Activated CD4-positive, CD25-positive, alpha-beta regulatory T cell treated with anti-CD3 and anti-CD28 coated beads, Interleukin-2, amount 50 U/mL, for 72 hours (primary cell): ENCODE measurements at places on chromosomes 6 and 20.

- no peak for DNase-seq
Measured at GRCh38 chr6:40425192-40425919, 161.8 kb downstream of the LRFN2 start.

DNA sequence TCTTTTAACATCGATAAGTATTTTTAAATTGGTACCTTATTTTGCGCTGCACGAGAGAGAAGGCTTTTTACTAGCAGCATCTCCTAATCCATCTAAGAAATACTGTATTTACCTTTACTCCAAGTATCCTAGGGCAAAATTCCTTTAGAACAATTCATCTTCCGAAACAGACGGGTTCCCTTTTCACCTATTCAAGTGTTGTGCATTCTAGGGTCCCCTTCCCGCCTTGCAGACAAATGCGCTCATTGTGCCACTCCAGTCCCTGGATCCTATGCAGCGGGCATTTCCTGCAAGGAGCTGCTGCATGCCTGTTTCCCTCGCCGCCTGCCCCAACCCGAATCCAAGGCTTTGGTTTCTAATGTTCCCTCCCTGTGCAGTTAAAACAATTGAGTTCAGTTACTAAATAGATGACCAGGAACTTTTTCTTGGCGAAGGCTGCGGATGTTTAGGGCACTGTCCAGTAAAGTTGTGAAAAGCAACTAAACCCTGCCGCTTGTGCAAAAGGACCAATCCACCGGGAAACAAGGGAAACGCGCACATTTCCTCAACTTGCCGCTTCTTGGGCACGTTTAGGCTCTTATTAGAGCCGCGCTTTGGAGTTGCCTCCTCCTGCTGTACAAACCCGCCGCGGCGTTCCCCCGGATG is 556 bp upstream of the SCAF8 start:
- no peak for DNase-seq

DNA sequence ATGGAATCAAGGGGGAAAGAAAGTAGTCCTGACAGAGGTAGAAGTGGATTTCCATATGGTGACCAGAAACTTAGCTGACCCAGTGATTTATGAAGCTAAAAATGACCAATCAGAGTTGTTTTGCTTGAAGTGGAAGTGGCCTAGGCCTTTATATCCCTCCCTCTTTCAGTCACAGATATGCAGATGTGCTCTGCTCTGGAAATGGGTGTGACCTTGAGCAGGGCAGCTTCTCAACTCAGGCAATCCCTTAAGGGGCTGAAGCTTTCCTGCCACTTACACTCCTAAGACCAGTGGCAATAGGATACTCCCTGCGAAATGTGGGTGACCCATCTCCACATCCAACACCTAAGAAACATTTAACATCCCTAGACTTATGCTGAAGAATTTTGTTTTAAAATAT is 256.6 kb downstream of the EYS start:
- DNase-seq = no peak

DNA sequence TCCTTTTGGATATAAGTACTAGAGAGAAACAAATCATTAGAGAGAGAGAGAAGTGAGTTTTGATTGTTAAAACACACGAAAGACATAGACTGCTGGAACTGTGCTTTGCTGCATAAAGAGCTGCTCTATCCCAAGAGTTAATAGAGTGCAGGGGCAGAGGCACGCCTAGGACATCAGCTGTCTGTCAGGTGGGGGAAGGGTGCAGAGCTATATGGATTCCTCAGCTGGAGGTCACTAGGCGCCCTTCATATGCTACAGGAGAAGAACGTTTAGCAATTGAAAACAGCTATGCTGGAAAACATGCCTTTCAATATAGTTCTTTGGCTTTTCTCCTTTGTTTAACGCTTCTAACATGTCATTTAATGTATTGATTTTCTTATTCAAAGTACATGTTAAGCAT is 169.0 kb upstream of the MCHR2 start:
- no peak for DNase-seq

- DNase-seq = no peak
Measured at GRCh38 chr6:169362501-169363121, 109.0 kb upstream of the THBS2 start.

DNA sequence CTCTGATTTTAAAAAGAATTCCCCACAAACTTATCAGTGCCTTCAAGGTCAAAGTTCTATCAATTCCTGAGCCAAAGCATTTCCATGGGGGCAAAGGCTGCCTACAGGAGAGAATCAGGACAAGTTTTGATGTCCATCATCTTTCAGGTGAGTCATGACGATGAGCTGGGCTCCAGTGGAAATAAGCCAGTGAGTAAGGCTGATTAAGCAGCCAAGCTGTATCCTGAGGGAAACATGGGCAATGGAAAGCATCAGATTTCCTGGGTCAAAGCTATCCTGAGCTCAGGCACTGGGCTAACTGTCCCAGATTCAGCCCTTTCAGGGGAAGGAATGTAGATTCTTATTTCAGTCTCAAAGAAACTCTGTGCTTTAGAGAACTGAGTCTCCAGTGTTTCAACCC is 377.4 kb downstream of the CD109 start:
- no peak for DNase-seq

DNA sequence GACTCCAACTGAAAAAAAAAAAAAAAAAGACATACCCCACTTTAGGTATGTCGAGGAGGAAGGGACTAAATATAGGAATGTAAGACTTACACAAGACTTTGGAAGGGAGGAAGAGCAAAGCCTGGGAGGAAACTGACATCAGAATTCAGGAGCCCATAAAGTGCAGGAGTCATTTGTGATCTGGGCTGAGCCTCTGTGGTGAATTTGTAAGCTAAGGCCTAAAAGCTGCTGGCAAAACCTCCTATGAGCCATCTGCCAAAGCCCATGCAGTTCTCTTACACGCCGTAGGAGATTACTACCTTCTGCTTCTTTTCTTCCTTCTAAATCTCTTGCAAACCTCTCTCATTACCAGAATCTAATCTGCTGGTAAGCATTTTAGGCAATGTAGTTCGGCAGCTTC is 52.0 kb upstream of the THEMIS start:
- no peak for DNase-seq

DNA sequence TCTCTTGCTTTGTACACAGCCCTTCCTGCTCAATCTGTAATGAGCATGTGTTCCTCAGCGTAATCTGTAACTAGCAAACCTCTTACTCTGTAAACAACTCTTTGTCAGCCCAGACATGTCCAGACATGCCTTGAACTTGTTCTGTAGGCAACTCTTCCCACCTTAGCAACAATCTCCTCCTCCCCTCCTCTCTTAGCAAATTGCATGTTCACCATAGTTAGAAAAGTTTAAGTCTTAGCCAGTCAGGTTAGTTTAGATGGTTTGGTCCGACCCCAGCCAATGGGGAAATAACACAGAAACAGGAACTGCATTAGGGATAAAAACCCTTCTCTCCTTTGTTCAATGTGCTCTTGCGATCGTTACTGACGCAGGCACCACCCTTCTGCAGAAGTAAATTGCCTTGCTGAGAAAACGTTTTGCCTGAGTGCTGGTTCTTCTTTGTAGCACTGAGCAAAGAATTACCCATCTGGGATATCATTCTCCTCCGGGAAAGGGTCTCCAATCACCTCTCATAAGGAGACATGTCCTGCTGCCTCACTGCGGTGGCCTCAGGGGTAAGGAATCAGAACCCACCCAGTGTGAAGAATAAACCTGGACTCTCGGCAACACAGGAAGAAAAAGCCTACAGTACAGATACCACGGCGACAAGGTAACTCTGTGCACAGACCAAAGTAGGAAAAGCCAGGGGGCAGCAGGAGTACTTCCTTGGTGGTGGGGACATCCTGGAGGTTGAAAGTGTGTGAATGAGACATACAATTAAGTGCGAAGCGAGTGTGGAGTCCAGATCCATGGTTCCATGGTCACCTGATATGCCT is 26.2 kb downstream of the PLN start:
- DNase-seq = no peak

- DNase-seq = no peak
Measured at GRCh38 chr6:79193971-79194370, 40.5 kb downstream of the HMGN3 start.
